ENCODE measurements at places on chromosomes 1 and 21.

DNA sequence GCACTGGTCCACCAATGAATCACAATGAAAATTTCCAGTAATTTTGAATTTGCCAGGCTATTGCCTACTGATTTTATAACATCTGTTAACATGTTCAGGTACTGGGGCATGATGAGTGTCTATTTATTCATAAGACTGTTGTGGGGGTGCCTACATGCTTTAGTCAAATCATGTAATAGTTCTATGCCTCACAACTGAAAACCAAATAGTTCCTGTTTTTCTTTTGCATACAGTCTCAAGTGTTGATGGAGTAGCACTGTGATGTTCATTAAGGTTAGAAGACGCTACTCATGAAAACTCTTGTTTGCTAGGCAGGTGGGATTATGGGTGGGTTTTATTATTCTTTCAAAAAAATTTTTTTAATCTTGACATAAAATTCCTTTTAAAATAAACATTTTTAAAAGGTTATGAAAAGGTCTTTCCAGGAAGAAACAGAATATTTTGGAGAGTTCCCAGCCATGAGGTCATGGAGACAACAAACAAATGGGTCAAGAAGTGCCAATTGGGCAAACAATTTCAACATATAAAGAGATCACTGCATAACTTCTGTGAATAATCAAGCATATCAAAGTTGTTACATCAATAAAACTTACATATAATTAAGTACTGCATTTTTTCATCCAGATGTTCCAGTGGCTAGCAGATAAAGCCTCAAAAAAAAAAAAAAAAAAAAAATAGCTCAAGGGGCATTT is 40.2 kb upstream of the NHLH2 start:
- DNase-seq = peak; percentile 15

DNA sequence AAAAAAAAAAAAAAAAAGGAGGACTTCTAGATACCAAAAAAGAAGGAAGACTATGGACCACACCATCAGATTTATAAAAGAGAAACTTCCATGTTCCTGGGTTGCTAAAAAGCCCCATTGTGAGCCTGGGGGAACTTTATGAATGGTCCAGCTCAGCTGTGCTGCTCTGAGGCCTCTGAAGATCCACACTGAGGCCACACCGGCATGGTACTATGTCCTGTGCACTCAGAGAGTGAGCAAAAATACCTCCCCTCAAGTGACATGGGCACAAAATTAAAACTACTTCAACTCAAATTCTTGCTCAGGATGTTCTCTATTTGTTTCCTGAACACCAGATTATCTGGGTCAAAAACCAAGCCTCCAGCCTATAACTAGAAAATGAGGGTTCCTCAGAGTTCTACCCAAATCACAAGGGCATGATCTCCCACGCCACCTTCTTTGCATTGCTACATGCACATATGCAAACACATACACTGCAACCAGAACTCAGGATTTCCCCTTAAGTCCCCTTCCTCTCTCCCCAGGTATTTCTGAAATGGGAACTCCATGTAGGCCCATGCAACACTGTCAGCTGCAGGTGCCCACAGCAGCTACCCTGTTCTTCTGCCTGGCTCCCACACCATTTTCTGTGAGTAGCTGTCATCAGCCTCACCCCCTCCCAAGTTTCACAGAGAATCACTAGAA is 94.4 kb downstream of the SH3GLB1 start:
- DNase-seq = no peak

DNA sequence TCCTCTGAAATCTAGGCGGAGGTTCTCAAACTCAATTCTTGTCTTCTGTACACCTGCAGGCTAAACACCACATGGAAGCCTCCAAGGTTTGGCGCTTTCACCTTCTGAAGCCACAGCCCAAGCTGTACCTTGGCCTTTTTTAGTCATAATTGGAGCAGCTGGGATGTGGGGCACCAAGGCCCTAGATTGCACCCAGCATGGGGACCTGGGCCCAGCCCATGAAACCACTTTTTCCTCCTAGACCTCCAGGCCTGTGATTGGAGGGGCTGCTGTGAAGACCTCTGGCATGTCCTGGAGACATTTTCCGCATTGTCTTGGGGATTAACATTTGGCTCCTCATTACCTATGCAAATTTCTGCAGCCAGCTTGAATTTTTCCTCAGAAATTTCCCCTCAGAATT is 181.0 kb downstream of the TYW3 start:
- no peak for DNase-seq

- DNase-seq = peak; percentile 24
Observed at GRCh38 chr1:91864017-91864700, 21.8 kb downstream of the TGFBR3 start.

DNA sequence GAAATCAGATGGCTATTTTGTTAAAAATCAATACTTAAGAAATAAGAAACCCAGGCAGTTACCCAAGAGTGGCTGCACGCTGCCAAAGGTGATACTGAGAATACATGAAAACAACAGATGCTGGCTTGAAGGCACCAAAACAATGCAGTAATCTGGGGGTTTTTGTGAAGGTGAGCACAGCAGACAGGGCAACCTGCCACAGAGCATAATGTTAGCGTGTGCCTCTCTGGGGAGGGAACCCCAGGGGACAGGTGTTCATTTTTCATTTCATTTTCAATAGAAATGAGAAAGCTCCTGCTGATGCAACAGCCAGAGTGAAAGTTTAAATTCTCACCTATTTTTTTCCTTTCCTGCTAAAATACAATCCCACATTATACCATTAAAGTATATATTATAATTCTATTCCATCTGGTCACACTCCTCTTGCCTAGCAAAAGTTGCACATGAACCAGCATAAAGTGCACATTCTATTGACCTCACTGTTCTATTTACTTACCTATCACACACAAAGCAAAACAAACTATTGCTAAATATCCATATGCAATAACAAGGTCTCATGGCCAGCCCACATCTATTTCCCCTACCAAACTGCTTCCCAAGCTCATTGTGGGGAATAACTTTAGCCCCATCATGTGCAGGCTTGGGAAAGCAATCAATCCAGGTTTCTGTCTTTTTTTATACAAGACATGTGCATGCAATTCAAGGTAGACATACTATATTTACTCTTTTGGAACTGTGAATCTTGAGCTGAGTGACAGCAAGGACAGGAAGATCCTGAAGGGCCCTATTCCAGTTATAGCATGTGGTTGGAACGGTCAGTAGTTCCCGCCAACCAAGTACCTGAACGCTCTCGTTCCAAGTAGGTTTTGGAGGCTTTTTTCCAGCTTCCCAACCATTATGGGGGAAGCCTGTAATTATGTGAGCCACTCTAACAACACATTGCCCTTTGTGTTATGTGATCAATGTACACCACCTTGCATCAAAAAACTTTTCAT is 173.6 kb downstream of the RERE start:
- no peak for DNase-seq

DNA sequence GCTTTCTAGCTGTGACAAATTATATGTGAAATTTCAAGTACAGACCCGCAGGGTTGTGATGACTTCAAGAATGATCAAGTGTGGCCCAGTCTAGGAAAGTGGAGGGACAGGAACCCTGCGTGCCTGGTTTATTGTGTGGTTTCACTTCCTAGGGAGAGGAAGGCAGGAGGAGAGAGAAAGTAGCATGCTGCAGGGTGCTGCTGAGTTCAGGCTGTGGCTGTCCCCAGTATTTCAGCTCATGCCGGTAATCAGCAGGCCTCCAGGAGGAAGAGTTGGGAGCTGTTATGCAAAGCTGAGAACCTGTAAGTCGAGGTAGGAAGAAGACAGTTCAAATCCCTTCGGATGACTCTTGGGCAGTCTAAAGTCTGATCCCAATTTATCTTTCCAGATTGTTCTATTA is 140.4 kb downstream of the ROR1 start:
- DNase-seq = no peak

GRCh38 chr1:40862008-40862863 is at the start of gene CITED4:
Gene CITED4, minus strand, starts transcription at chr1:40862363. Its CDS starts 236 bp downstream, at chr1:40862127.
- peak; percentile 97 for DNase-seq

DNA sequence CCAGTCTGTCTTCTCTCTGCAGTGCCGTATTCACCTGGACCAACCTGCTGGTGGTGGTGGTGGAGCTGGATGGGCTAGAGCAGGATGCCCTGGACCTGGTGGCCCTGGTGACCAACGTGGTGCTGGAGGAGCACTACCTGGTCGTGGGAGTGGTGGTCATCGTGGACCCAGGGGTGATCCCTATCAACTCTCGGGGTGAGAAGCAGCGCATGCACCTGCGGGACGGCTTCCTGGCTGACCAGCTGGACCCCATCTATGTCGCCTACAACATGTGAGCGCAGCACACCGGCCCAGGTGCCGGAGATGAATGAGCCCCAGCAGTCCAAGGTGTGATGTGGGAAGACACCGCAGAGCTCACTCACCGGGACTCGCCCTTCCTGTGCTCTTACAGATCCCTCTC is 37.5 kb downstream of the S100B start:
- DNase-seq = no peak

GRCh38 chr1:215418876-215419447 is 148.1 kb upstream of the KCTD3 start:
- no peak for DNase-seq

GRCh38 chr1:79042539-79042938 is 36.0 kb upstream of the ADGRL4 start:
- DNase-seq = no peak

DNA sequence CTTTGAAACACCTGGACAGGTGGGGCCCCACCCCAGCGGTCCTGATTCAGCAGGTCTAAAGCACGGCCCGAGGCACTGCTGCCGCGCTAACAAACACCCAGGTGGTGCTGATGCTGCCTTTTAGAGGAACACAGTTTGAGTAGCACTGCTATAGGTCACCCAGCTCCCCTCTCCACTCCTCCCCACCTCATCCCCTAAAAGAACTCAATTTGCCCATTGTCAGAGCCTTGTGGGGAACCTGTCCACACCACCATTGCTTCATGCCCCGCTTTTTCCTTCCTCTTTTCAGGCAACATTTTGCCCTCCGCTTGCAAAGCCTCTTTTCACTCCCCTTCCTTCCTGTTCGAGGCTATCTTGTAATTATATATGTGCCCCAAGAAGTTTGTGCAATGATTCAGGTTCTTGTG is 26.2 kb upstream of the PADI4 start:
- DNase-seq = peak; percentile 92

DNA sequence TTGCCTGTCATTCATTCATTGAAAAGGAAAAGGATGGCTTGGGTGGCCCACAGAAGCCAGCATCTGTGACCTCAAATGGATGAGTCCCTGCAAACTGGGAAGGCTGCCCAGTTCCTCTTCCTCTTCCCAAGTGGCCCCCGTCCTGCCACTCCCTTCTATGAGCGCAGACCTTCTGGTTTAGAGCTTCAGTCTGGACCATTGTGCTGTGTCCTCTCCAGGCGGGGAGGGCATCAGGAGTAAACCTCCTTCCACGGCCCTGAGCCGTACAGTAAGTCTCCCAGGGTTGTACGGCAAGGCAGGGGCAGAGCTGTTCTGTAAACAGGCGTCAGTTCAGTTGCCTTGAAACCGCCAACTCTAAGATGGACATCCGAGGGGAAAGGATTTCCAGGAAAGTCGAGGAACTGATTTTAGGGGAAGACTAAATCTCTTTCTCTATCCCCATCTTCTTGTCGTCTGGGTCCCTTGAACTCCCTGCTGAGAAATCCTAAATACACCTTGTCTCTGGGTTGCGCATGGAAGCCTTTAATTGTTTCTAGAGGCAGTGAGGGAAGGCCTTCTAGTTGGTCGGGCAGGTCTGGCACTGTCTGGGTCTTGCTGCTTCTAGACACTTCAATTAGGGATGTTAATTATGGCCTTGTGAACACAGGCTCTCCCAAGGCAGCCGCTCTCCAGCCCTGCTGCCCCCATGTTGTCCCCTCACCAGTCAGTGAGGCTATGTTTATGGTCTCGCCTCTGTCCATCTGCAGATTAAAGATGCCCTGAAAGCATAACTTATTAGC is 22.1 kb downstream of the SOX13 start:
- DNase-seq = no peak

GRCh38 chr1:93186667-93187066 is 6.1 kb downstream of the CCDC18 start:
- DNase-seq = peak; percentile 89

DNA sequence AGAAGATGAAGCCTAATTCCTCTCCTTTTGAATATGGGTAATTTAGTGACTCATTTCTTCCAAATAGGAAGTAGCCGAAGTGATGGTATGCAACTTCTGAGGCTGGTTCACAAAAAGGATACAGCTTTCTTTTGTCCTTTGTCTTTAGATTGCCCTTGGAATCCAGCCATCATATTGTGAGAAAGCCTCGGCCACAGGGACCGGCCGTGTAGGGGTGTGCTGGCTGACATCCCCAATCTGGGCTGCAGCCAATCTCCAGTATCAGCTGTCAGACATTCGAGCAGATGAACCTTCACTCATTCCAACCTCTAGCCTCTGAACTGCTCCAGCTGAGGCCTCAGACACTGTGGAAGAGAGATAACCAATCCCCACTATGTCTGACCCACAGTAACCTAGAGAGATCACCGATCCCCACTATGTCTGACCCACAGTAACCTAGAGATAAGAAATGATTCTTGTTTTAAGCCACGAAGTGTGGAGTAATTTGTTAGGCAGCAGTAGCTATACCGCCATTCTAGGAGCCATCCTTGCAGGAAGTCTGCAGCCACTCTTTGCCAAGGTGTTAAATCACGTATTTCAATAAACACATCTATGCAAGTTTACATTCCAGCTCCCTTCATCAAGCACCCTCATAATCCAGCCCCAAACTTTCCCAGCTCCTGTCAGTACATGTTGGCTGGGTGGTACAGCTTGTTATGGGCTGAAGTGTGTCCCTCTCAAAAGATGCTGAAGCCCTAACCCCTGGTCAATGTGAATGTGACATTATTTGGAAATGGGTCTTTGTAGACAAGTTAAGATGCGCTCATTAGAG is 2.9 kb upstream of the DIP2A start:
- DNase-seq = peak; percentile 86

DNA sequence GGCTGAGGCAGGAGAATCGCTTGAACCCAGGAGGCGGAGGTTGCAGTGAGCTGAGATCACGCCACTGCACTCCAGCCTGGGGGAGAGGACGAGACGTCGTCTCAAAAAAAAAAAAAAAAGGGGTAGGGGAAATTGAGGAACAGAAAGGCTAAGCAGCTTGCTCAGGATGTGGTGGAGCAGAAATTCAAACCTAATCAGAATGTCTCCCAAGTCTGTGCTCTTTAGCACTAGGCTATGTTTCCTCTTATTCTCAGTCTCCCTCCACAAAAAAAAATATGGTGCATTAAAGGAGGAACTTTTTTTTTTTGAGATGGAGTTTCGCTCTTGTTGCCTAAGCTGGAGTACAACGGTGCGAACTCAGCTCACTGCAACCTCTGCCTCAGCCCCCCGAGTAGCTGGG is 114.2 kb downstream of the SLC16A1 start:
- no peak for DNase-seq

GRCh38 chr1:157399343-157399983 is 152.9 kb downstream of the FCRL5 start:
- no peak for DNase-seq

DNA sequence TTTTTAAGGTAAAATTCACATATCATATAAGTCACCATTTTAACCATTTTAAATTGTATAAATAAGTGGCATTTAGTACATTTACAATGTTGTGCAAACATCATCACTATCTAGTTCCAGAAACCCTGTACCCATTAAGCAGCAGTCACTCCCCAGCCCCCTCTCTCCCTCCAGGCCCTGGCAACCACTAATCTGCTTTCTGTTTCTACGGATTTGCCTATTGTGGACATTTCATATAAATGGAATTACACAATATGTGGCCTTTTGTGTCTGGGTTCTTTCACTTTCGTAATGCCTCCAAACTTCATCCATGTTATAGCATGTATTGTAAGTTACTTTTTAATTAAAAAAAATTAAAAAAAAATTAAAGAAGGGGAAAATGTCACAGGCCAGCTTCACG is 58.0 kb upstream of the RAB3GAP2 start:
- DNase-seq = no peak

Data from hematopoietic multipotent progenitor cell treated with erythropoietin and hydrocortisone succinate and interleukin-3 and kit ligand, for 4 days (in vitro differentiated cells).